Chondrocyte (in vitro differentiated cells): ENCODE measurements at places on chromosomes 7 and 10. TPM values are rescaled to one million over a fixed set of nuclear protein-coding genes. Genes with fewer than 3 reads are reported as not detected.

GRCh38 chr7:43764039-43764761 is 5.7 kb downstream of the BLVRA start:
- no peak for DNase-seq

- DNase-seq: no peak
These were observed 1577.2 kb upstream of the LRRTM3 start for GRCh38 chr10:65348637-65349036.

- peak; percentile 98 for DNase-seq
These were observed at the start of gene EIF4EBP2 for GRCh38 chr10:70404036-70404786. Gene EIF4EBP2 (plus strand): TSS chr10:70404145. CDS start chr10:70404402, 257 bp downstream.

DNA sequence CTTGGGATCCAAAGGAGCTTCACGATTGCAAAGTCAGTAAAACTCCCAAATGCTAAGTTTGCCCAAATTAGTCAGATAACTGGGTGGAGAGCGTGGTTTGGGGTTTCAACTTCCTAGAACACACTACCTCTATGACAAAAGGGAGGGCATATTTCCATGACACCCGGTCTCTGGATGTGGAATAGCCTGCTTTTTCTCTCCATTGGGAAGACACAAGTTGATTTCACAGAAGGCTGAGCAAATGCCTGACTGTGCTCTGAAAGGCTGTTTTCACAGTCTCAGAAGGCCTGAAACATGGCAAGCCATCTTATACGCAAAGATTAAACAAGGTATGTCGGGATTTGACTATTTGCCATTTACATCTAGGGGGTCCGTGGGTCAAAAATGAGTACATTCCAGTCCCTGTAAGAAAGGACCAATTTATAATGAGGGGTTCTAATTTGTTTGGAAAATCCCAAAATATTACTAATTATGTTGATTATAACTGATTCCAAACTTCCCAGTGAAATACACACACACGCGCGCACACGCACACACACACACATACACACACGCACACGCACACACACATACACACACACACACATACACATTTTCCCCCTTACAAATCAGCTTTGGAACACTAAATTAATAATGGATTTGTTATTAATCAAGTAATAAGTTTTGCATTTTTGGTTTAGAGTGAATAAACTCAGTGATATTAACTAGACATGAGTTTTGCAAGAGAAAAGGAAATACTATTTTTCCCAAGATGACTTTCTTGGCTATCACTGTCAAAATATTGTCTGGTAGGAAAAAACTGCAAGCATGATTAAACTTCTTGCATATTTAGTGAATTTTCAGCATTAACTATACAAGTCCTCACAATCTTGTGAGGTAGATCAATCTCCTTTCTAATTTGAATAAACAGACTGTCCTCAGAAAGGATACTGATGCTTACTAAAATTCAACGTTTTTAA is 105.0 kb downstream of the PRTFDC1 start:
- no peak for DNase-seq

DNA sequence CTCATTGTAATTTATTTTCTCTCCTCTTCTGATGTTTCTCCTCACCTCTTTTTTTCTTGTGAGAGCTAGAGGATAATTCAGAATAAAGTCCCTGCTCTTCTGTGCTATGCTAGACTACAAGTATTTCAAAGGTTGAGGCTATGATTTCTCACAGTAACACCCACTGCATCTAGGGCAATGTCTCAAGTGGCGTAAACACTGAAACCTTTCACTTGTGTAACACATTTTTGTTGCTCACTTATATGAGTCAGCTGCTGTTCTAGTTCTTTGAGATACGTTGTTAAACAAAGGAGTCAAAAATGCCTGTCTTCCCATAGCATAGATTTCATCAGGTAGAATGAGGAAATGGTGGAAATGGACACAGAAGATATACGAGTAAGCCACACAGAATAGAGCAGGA is 305.1 kb upstream of the PITRM1 start:
- no peak for DNase-seq

GRCh38 chr10:78357141-78358063 is 323.7 kb downstream of the RPS24 start:
- no peak for DNase-seq

DNA sequence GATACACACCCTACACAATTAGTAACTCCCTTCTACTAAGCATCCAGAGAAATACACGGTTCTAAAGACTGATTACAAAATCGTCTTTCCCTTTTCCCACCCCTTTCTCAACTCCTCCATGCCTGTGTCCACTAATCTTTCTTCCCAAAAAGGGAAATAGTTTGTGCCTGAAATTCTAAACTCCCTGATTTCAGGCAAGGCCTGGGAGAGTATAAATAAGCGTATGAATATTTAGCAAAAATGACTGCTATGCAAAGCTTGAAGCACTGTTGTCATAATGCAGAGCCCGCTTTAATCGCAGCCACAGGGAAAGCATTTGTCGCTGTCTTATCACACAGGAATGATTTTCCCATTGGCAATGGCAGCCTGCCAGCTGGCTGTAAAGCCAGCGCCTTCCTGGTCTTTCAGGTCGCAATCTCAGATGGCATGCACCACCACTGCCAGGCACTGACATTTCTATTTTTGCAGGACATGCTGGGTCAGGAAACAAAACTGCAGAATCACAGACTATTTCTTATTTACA is 142.9 kb upstream of the PCGF5 start:
- DNase-seq: no peak

GRCh38 chr7:80771523-80771922 is 133.1 kb downstream of the CD36 start:
- DNase-seq: no peak

DNA sequence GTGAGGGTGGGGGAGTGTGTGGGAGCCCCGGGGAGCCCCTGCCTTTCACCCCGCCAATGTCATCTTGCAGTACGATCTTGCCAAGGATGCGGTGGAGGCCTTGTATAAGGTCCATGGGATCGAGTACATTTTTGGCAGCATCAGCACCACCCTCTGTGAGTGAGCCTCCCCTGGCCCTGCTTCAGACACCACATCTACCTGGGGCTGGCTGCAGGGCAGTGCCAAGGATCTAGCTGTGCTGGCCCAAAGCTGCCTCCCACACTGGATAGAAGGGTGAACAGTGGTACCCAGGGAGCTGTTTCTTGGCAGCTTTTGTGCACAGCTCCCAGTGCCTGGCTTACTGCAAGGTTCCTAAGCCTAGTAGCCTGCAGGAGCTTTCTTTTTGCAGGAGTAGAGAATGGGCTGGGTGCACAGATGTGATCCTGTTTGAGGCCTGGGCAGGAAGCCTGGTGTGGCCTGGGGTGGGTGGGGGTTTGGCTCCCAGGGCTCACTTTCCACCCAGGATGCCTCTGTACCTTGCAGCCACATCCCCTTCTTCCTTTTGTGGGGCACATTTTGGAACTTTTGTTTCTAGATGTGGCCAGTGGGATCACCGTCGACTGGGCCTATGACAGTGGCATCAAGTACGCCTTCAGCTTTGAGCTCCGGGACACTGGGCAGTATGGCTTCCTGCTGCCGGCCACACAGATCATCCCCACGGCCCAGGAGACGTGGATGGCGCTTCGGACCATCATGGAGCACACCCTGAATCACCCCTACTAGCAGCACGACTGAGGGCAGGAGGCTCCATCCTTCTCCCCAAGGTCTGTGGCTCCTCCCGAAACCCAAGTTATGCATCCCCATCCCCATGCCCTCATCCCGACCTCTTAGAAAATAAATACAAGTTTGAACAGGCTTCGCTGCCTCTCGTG is 12.2 kb upstream of the CPA1 start:
- DNase-seq: peak; percentile 64

DNA sequence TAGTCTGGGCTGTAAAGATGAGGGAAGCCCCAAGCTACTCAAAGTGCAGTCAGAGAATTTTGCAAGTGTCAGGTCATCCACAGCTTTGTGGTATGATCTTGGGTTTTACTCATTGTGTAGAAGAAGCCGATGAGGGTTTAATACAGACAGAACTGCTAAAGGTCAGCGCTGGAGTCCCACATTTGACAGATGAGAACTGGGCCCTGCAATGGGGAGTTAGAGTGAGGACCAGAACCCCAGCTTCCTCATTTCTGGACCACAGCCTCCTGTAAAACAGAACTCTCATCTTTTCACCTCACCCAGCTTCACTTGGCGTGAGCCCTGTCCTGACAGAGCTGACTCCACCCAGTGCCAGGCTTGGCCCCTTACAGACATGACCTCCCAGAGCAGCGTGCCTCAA is 20.1 kb downstream of the LRRC20 start:
- DNase-seq: peak; percentile 39

GRCh38 chr10:6328699-6329423 is 126.1 kb downstream of the PFKFB3 start:
- DNase-seq: no peak

DNA sequence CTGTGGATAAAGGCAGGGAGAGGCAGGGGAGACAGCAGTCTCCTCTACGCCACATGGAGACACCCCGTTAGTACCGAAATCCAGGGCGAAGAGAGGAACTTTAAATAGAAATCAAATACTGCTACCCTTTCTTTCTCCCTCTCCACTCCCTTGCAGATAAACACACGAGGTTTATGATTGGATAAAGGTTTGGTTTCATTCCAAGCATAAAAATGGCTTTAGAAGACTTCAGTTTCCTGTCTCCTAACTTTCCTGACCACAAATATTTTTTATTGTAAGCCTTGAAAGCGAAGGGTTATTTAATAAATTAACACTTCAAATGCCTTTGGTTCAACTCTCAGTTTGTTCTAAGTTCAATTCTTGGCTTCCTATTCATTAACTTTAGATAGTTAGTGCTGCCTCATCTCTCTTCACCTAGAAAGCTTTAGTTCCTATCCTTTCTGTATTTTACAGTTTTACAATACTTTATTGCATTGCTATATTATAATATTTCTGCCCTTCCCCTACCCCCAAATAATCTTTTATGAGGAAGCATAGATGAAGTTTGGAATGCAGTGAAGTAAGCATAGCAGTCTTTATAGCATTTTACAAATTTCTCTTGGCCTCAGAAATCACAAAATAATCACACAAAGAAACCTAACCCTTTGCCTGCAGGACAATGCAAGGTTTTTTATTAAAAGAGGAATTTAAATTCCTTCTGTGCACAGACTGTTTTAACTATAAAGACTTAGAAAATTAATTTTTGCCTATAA is 31.5 kb upstream of the ARID5B start:
- DNase-seq: no peak

DNA sequence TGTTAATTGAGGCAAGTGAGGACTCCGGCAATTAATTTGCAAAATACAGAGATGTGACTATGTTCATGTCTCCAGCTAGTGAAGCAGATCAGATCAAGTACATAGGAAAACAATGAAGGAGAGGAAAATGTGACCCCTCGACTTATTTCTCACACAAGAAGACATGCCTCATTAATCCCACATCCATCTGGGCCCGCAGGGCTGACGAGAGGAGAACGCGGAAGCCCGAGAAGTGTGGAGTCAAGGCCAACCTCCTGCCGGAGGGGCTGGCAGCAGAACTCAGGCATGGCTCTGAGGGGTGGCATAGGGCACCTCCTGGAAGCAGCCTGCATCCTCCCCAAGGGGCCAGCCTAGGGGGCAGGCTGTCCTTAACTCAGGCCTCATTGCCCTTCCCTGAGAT is 54.4 kb downstream of the ZNF503 start:
- DNase-seq: no peak

FANK1 gene
- total RNA-seq: 2.5 to 5.1 TPM (median 3.3 TPM) in 3 replicates

RET gene
- total RNA-seq: 0.12 to 0.18 TPM in 2 of 3 replicates, not detected in the other

ADIRF gene
- 0.54 to 0.65 TPM in 2 of 3 replicates, not detected in the other for total RNA-seq

HOGA1 gene
- 0.12 TPM in 1 of 3 replicates, not detected in the others for total RNA-seq

NKX2-3 gene
- total RNA-seq: not detected in 3 replicates

CLRN3 gene
- total RNA-seq: not detected in 3 replicates

EN2 gene
- total RNA-seq: 0.15 to 0.99 TPM (median 0.15 TPM) in 3 replicates
